ENCODE measurements at places on chromosomes 4 and X.

- peaks cover 6% of the 10 kb centered on the region for H3K4me1 ChIP-seq
- peak; percentile 62 for DNase-seq
- H3K36me3 ChIP-seq: no peaks in the 10 kb centered on the region
- no peaks in the 10 kb centered on the region for H3K27me3 ChIP-seq
- H3K27ac ChIP-seq: peak within 1 kb of the TSS; percentile 54
These were observed at the start of gene BDH2 for GRCh38 chr4:103099691-103100392. Gene BDH2 (minus strand): TSS chr4:103099834. CDS start chr4:103096254, 3,580 bp downstream.

DNA sequence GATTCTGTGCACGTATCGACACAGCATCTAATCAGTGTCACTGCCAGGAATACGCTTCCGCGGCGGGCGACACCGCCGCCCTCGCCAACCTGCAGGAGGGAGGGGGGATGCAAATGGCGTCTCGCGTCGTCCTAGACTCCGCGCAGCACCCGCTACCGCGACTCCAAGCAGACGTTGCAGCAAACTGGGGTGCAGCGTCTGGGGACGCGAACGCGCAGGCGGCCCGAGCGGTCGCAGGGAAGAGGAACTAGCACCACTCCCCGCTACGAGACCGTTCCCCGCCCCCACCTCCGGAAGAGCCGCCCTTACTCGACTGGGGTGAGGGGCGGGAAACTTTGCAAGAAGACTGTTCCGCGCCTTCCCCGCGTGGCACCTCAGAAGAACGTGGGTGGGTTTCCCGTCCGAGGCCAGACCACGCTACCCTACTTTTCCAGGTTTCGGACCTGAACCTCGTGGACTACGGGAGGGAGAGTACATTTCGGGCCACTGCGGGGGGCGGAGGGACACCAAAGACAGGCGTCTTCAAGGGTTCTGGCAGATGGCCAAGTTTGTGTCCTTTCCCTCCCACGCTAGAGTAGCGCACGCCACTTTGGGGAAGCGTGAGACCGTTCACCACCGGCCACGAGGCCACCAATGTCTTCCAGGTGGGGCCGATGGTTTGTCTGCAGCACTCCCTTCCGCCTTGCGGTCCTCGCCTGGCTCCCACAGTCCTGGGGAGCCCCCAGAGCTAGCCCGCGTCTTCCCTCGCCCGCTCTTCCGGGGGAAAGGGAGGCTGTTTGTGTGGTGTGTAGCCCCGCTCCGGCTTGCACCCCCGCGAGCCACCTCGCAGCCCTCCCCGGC lies 78.0 kb upstream of the BCOR start:
- H3K27me3 ChIP-seq: peaks cover 3% of the 10 kb centered on the region
- peak overlapping the region; percentile 68 for H3K4me3 ChIP-seq
- peaks cover 15% of the 10 kb centered on the region for H3K4me1 ChIP-seq

DNA sequence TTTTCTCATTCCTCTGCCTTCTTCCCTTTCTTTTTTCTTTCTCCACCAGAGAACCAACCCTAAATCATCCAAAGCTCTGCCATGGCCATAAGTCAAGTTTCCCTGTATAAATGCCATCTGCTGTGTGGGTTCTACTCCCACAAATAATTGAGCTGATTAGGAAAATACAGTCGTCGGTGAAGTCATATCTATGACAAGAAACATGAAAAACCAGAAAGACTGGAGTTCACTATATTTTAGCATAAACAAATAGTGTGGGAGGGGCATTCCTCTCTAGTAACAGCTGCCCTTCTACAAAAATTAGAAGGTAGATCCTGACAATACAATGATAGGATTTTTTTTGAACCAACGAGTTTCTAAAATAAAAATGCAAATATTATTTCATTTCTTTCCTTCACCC lies 48.8 kb downstream of the SPOCK3 start:
- no peak overlapping the region for H3K27ac ChIP-seq
- H3K4me1 ChIP-seq: no peaks in the 10 kb centered on the region
- H3K36me3 ChIP-seq: no peaks in the 10 kb centered on the region
- no peak for DNase-seq
- no peaks in the 10 kb centered on the region for H3K27me3 ChIP-seq

DNA sequence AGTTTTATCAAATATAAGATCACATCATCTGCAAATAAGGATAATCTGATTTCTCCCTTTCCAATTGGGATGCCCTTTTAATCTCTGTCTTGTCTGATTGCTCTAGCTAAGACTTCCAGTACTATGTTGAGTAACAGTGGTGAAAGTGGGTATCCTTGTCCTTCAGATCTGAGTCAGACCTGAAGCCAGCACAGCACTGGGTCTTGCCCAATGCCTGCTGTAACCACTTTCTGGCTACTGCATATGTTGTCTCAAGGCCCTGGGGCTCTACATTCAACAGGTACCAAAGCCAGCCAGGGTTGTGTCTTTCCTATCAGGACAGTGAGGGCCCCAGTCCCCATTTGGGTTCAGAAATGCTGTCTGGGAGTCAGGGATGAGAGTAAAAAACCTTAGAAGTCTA lies 90.3 kb downstream of the CYSLTR1 start:
- no peak for DNase-seq
- H3K27me3 ChIP-seq: no peaks in the 10 kb centered on the region
- H3K36me3 ChIP-seq: no peaks in the 10 kb centered on the region
- H3K4me1 ChIP-seq: no peaks in the 10 kb centered on the region
- H3K27ac ChIP-seq: no peak overlapping the region
- no peak overlapping the region for H3K4me3 ChIP-seq

GRCh38 chrX:151206871-151207270 lies 30.5 kb downstream of the GPR50 start:
- H3K4me1 ChIP-seq: no peaks in the 10 kb centered on the region
- no peaks in the 10 kb centered on the region for H3K27me3 ChIP-seq
- no peak overlapping the region for H3K4me3 ChIP-seq
- H3K36me3 ChIP-seq: no peaks in the 10 kb centered on the region

DNA sequence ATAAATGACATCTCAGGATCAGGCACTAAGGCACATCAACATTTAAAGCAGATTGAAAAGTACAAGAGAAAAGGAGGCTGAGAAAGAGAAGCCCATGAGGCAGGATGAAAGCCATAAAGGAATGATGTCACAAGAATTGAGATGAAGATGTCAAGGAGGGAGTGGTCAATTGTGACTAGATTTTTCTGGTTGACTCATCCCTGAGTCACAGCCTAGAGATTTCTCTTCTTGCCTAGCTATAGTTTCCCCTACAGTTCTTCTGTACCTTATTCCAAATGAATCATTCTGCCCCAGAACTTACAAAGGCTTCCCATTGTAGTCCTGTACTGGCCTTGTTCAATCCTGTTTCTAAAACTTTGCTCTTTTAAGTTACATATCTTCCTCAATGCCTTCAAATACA lies 3.4 kb upstream of the USP53 start:
- no peaks in the 10 kb centered on the region for H3K27me3 ChIP-seq
- no peak overlapping the region for H3K27ac ChIP-seq

DNA sequence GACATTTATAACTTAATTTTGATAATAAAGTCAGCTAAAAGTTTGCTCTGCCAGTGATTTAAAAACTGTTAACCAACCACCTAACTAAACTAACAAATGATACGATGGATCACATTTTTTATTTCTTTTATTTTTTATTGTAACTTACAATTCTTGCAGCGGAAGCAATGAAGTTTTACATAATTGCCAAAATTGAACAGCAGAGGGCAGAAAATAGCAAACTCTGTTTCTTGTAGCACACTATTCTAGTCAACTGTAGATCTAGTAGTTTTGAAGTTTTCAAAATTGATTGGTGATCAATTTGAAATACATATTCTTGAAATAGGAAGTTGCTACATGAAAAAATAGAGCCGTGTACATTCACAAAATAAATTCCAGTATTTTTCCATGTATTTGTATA lies 2.8 kb upstream of the GRIA2 start:
- no peak overlapping the region for H3K27ac ChIP-seq
- H3K36me3 ChIP-seq: no peaks in the 10 kb centered on the region
- no peaks in the 10 kb centered on the region for H3K4me1 ChIP-seq
- DNase-seq: no peak
- H3K27me3 ChIP-seq: peaks cover 10% of the 10 kb centered on the region
- H3K4me3 ChIP-seq: no peak overlapping the region

- no peak overlapping the region for H3K27ac ChIP-seq
- peaks cover 4% of the 10 kb centered on the region for H3K27me3 ChIP-seq
- no peaks in the 10 kb centered on the region for H3K4me1 ChIP-seq
- no peaks in the 10 kb centered on the region for H3K36me3 ChIP-seq
- DNase-seq: no peak
- no peak overlapping the region for H3K4me3 ChIP-seq
These were observed 113.9 kb downstream of the NYX start for GRCh38 chrX:41561045-41561444.

DNA sequence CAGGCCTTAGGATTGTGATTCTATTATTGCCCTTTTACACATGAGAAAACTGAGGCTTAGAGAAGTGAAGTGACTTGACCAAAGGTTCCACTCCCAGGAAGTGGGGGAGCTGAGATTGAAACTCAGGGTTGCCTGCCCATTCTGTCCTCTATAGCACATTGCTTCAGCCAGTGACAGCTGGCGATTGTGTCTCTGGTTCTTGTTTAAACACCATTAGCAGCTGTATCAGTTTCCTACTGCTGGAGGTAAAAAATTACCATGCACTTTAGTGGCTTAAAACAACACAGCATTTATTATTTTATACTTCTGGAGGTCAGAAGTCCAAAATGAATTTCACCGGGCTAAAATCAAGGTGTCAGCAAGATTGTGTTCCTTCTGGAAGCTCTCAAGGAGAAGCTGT lies 205.8 kb upstream of the MAMLD1 start:
- H3K36me3 ChIP-seq: no peaks in the 10 kb centered on the region
- H3K4me3 ChIP-seq: no peak overlapping the region
- no peak overlapping the region for H3K27ac ChIP-seq

DNA sequence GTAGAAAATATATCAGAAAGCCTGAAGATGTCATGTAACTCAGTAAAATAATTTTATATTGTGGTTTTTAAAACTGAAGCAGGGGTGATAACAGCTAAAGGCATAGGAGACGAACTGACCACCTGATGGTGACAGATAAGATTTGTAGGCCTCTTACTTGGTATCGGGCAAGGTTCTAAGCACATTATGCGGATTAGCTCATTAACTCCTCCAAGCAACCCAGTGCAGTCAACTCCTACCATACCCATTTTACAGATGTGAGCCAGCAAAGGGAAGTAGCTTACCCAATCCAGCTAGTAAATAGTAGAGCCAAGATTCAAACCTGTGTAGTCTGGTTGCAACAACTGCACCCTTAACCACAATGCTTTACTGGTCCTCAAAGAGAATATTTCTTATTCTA lies 62.1 kb downstream of the CC2D2A start:
- H3K36me3 ChIP-seq: no peaks in the 10 kb centered on the region
- peaks cover 11% of the 10 kb centered on the region for H3K4me1 ChIP-seq
- H3K27ac ChIP-seq: no peak overlapping the region

GRCh38 chr4:23932186-23932585 lies 42.3 kb upstream of the PPARGC1A start:
- peaks cover 34% of the 10 kb centered on the region for H3K4me1 ChIP-seq
- H3K36me3 ChIP-seq: no peaks in the 10 kb centered on the region
- peak overlapping the region; percentile 95 for H3K27ac ChIP-seq
- no peak overlapping the region for H3K4me3 ChIP-seq
- DNase-seq: no peak

DNA sequence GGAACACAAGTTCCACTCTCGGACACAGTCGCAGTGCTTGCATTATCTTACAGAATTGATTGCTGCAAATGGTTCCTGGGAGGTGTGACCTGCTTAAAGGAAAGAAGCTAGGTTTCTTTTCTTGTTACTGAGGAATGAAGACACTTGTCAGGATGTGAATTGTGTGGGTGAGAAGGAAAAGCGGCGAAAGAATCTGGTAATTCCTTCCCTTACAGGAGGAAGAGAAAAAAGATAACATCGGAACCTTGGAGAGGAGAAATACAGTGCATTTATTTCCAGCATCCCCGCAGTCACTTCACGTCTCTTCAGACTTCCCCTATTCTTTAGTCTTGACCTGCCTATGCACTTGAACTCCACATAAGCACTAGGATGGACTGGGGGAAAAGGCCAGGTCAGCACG lies 389 bp upstream of the CCSER1 start:
- peak overlapping the region; percentile 40 for H3K4me3 ChIP-seq
- H3K27ac ChIP-seq: peak overlapping the region; percentile 91
- H3K36me3 ChIP-seq: no peaks in the 10 kb centered on the region
- no peak for DNase-seq
- H3K4me1 ChIP-seq: no peaks in the 10 kb centered on the region

DNA sequence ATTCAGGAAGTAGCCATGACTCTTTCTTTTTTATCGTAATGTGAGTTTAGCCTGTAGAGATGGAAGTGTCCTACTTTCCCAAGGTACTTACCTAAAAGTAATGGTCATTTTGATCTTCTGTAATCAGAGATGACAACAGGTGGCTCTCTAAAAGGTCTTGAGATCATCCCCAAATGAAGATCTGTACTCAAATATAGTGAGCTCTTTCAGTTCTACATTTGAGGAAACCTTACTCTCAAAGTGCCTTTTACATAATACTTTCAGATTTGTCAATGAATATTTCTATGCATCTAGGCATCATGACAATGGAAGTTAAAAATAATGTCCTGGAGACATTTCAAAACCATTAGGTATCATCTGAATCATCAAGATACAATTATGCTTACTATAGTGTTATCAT lies 17.2 kb upstream of the MND1 start:
- no peak overlapping the region for H3K27ac ChIP-seq
- H3K27me3 ChIP-seq: no peaks in the 10 kb centered on the region
- DNase-seq: no peak
- H3K4me1 ChIP-seq: no peaks in the 10 kb centered on the region
- peaks cover 3% of the 10 kb centered on the region for H3K36me3 ChIP-seq

DNA sequence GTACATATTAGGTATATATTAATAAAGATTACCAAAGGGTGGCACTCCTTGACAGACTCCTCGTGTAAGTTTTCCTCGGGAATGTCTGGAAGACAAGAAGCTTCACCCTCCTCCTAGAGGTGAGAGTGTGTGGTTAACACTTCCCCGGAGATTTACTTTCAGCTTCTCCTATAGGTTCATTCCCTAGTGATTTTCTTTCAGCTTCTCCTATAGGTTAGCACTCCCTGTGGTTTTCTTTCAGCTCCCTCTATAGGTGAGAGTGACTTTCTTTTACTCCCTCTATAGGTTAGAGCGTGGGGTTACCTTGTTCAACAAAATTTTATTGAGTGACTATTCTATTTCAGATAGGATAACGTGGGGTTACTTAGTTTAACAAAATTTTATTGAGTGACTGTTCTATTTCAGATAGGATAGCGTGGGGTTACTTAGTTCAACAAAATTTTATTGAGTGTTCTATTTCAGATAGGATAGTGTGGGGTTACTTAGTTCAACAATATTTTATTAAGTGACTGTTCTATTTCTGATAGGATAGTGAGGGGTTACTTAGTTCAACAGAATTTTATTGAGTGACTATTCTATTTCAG lies 106.0 kb upstream of the PLAC1 start:
- no peak overlapping the region for H3K4me3 ChIP-seq
- H3K27ac ChIP-seq: no peak overlapping the region
- no peaks in the 10 kb centered on the region for H3K27me3 ChIP-seq
- no peaks in the 10 kb centered on the region for H3K4me1 ChIP-seq

- H3K27ac ChIP-seq: no peak overlapping the region
- no peaks in the 10 kb centered on the region for H3K27me3 ChIP-seq
- DNase-seq: no peak
- H3K36me3 ChIP-seq: no peaks in the 10 kb centered on the region
These were observed 63.2 kb downstream of the SH3RF1 start for GRCh38 chr4:169207436-169208089.

GRCh38 chr4:151202851-151203455 lies 74.0 kb upstream of the PRSS48 start:
- no peaks in the 10 kb centered on the region for H3K4me1 ChIP-seq
- H3K4me3 ChIP-seq: no peak overlapping the region
- H3K27me3 ChIP-seq: no peaks in the 10 kb centered on the region

Measured in kidney (tissue), 22 donors.